Activated CD8-positive, alpha-beta T cell treated with anti-CD3 and anti-CD28 coated beads for 36 hours (primary cell): ENCODE measurements at places on chromosomes 16 and 17.

DNA sequence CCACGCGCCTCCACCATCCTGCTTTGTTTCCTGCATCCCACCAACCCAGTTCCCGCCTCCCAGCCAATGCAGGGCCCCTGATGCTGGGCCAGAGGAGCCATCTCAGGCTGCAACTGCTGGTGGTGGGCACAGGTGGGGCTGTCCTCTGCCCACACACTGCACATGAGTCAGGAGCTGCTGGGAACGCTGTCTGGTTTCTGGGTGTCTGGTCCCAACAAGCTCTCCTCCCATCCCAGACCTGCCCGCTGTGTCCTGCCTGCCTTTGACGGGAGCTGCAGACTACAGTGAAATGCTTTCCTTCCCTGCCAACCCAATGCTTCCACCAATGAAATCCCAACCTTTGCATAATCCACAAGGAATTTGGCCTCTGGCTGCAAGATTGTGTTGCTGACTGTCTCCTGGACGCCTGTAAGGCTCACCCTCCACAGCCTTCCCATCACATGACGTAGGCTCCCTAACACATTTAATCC is 98.9 kb downstream of the N4BP1 start:
- DNase-seq = no peak

DNA sequence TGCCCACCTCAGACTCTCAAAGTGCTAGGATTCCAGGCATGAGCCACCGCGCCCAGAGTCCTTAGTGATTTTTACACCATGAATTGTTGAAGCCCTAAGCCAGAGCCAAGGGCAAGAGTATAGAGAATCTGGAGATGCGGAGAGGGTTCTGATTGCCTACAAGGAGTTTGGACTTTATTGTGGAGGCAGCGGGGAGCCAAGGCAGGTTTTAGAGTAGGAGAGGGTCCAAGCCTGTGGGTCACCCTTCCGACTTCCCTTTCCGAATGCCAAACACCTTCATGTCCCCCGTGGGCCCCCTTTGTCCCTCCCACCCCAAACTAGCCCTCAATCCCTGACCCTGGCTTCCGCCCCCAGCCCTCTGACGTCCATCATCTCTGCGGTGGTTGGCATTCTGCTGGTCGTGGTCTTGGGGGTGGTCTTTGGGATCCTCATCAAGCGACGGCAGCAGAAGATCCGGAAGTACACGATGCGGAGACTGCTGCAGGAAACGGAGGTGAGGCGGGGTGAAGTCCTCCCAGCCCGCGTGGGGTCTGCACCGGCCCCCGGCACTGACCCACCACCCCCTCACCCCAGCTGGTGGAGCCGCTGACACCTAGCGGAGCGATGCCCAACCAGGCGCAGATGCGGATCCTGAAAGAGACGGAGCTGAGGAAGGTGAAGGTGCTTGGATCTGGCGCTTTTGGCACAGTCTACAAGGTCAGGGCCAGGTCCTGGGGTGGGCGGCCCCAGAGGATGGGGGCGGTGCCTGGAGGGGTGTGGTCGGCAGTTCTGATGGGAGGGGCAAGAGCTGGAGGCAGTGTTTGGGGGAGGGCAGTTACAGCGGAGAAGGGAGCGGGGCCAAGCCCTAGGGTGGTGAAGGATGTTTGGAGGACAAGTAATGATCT is 7.1 kb downstream of the MIEN1 start:
- DNase-seq = peak; percentile 26

DNA sequence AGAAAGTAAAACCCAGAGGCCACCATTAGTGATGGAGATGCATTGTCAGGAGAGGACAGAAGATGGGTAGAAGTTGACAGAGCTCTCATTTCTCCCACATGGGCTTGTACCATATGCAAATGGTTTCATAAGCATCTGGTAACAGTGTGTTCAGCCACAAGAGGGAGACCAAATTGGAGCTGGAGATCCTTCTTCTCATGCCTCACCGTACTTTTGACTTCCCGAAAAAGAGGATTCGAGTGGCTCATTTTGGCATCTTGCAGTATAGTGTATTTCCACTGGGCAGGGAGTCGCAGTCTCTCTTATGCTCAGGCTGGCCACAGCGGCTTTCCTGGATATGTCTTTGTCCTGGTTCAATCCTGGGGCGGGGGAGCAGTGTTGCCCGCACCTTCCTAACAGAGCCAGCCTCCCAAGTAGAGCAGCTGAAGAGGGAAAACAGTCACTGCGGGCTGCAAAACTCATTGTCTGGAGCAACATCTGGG is 23.8 kb downstream of the TBC1D3B start:
- DNase-seq = no peak

DNA sequence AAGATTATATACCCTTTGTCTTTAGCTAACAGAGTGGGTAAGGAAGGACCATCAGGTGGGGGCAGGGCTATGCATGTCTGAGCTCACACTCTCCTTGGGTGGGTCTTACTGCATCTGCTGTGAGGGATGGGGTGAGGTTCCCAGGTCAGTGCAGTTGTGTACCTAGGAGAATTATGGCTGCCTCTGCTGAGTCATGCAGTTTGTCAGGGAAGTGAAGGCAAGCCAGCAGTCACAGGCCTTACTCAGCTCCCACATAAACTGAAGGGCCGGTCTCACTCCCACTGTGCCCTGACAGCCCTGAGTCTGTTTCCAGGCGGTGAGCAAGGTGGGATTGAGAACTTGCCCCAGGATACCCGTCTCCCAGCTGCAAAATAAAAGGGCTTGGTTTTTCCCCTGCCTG is 328.6 kb downstream of the MAP2K6 start:
- no peak for DNase-seq

DNA sequence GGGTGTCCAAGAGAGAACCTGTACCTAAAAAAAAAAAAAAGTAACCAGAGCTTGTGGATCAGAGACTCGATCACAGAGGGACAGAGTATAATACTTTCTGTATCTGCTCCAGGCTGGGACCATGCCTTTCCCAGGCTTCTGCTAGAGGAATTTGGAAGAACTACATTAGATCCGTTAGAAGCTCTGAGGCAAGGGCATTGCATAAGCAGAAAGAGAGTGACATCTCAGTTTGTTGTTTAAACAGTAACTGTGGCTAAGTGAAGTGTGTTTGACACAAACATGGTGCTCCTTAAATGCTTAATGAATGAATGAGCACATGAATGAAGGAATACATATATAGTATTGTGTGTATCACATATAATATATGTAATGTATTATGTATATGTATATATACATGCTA is 131.2 kb downstream of the HS3ST3B1 start:
- DNase-seq = no peak

GRCh38 chr16:53080345-53081031 is 25.7 kb downstream of the CHD9 start:
- DNase-seq = no peak

DNA sequence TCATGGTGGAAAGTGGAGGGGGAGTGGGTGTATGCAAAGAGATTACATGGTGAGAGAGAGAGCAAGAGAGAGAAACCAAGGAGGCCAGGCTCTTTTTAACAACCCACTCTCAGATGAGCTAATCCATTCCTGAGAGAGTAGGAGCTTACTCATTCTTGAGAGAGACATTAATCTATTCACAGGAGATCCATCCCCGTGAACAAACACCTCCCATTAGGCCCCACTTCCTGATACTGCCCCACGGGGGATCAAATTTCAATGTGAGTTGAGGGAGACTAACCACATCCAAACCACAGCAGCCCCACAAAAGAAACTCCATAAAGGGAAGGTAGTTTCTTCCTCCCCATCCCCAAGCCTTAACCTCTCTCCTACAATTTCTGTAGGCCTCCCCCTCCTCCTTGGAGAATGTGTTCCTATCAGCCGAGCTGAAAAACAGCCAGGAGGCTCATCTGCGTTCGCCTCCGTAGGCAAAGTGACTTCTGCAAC is 450.0 kb downstream of the NPIPA7 start:
- no peak for DNase-seq

GRCh38 chr17:16013943-16014407 is 14.4 kb downstream of the TTC19 start:
- no peak for DNase-seq

DNA sequence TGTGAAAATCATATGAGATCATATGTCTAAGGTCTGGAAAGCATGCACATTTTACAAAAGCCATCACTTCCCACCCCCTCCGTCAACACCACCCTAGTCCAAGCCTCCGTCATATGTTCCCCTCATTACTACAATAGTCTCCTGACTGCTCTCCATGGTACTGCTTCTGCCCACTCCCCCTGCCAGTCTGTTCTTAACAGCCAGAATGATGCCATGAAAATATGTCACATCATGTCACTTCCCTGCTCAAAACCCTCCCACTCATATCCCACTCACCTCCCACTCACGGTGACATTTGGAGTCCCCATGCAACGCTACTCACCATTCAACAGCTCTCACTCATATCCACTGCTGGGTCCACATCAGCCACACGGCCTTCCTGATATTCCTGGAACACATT is 432.3 kb downstream of the XYLT1 start:
- DNase-seq = no peak

DNA sequence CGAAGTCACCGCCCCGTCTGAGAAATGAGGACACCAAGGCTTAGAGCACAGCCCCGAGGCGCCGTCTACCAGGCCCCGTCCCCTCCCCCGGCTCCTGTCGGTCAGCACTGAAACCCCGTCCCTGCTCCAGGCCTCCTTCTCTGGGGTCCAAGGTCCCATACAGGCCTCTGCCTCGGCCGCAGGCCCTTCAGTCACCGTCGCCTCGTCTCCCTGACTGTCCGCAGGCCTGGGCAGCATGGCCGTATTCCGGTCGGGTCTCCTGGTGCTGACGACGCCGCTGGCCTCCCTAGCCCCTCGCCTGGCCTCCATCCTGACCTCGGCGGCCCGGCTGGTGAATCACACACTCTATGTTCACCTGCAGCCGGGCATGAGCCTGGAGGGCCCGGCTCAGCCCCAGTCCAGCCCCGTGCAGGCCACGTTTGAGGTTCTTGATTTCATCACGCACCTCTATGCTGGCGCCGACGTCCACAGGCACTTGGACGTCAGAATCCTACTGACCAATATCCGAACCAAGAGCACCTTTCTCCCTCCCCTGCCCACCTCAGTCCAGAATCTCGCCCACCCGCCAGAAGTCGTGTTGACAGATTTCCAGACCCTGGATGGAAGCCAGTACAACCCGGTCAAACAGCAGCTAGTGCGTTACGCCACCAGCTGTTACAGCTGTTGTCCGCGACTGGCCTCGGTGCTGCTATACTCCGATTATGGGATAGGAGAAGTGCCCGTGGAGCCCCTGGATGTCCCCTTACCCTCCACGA is 617 bp downstream of the COASY start:
- peak; percentile 30 for DNase-seq

- no peak for DNase-seq
Measured at GRCh38 chr16:11501632-11502031, 85.1 kb downstream of the LITAF start.

DNA sequence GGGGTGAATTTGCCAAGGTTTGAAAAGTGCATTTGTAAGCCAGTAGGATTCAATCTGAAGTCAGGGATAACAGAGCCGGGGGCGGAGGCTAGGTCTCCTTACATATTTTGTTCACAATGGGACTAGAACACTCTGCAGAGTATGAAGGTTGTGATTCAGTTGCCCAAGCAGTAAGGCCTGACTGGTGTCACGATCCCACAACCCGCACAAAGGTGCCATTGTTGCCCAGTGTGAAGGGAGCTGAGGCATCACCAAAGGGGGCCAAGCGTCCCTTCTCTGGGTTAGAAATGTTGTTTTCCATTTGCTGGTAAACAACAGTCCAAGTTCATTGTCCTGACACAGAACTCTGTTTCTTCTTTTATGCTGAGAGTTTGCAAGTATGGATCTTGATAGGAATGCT is 471.8 kb downstream of the MAF start:
- no peak for DNase-seq

- no peak for DNase-seq
Measured at GRCh38 chr17:353213-353837, 718 bp upstream of the RPH3AL start.

GRCh38 chr17:82151106-82151957 is 53.3 kb upstream of the FASN start:
- DNase-seq = no peak

- DNase-seq = no peak
Measured at GRCh38 chr17:77328823-77329740, 188.3 kb downstream of the SEC14L1 start.

GRCh38 chr17:19645734-19646201 is 2.8 kb upstream of the ALDH3A2 start:
- DNase-seq = peak; percentile 71

GRCh38 chr17:73227944-73228343 is 33.7 kb downstream of the CPSF4L start:
- DNase-seq = no peak

DNA sequence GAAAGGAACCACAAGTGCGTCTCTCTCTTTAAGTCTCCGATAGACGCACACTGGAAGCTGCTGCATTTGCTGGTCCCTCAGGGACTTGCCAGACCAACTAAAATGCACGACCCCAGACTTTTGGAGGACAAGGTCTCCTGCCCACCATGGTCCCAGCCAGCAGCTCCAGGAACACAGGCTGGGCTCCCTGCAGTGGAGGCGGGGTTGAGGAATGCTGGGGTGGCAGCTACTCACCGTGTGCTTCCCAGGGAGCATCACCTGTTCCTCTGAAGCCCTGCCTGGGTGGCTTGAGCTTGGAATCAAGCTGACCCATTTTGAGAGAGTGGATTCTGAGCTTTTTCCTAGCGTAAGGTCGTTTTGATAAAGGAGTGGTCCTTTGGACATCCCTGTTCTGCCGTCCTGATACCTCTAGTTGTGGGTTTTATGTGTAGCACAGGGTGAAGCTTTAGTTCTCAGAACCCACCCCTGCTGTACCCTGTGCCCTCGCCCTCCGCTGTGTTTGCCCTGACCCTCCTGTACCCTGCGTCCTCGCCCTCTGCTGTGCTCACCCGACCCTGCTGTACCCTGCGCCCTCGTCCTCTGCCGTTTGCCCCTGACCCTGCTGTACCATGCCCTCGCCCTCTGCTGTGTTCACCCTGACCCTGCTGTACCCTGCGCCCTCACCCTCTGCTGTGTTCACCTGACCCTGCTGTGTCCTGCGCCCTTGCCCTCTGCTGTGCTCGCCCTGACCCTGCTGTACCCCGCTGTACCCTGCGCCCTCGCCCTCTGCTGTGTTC is 11.0 kb downstream of the ZNF276 start:
- DNase-seq = no peak

GRCh38 chr16:10178080-10178479 is 4.1 kb downstream of the GRIN2A start:
- DNase-seq = no peak

DNA sequence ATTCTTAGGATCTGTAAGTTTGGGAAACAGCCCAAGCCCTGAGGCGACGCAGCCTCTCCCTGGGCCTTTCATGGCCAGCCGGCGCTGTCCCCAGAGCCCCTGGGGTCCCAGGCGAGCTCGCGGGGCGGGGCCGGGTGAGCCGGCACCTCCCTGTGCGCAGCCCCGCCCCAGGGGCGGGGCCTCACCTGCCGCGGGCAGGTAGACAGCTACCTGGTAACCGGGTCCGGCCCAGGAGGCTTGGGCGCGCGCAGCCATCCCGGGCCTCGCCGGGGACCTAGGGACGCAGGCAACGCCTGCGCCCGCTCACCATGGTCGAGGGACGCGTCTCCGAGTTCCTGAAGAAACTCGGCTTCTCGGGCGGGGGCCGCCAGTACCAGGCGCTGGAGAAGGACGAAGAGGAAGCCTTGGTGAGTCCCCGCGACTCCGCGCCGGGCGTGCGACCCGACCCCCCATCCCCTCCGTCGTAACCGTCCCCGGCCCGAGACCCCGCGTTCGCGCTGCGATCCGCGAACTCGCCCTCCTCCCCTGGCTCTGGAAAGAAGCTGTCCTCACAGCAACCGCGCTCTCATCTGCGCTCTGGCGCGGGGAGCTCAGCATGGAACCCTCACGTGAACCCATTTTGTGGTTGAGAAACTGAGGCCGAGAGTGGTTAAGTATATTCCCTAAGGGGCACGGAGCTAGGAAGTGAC is at the start of gene ATP2C2:
Gene ATP2C2, plus strand, starts transcription at position 231 of the 689 bp plus-strand sequence. Its CDS starts 78 bp downstream, at position 309.
- no peak for DNase-seq
